ENCODE measurements at places on chromosomes 1 and 21.

- DNase-seq = no peak
- H3K4me1 ChIP-seq = no peaks in the 10 kb centered on the region
Measured at GRCh38 chr1:54705153-54705552, 10.5 kb upstream of the TTC4 start.

DNA sequence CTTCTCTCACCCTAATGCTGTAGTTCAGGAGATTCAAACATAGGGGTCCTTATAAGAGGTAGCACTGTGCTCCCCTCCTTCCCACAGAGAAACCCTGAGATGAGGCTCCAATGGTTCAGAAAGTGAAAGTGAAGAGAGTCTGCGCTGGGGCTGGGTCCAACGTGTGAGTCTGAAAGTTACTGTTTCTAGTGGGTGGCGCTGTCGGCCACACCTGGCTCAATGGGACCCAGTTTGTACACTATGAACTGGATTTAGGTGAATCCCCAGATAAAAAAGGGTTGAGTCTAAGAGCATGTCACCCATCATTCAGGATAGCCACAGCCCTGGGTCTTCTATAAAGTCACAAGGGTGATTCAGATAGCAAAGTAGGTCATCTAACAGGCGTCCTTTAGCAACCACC, 2.8 kb downstream of the SMCP start:
- no peaks in the 10 kb centered on the region for H3K4me1 ChIP-seq
- no peak for DNase-seq
- H3K36me3 ChIP-seq = no peaks in the 10 kb centered on the region
- H3K4me3 ChIP-seq = no peak overlapping the region

DNA sequence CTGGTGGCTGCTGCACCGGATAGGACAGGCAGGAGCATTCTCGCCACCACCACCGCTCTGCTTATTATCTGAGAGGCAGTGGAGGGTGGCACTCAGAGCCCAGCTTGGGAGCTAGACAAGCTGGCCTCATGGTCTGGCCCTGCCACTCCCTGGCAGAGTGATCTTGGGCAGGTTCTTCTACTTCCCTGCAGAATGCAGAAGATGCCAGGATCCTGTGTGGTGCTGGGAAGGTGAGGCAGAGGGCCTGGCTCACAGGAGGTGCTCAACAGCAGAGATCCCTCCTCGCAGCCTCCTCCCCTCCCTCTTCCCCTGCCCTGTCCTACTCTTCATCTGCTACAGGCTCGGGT, 60.4 kb downstream of the ARHGEF10L start:
- no peaks in the 10 kb centered on the region for H3K27me3 ChIP-seq
- DNase-seq = no peak
- H3K4me3 ChIP-seq = no peak overlapping the region
- H3K4me1 ChIP-seq = no peaks in the 10 kb centered on the region

DNA sequence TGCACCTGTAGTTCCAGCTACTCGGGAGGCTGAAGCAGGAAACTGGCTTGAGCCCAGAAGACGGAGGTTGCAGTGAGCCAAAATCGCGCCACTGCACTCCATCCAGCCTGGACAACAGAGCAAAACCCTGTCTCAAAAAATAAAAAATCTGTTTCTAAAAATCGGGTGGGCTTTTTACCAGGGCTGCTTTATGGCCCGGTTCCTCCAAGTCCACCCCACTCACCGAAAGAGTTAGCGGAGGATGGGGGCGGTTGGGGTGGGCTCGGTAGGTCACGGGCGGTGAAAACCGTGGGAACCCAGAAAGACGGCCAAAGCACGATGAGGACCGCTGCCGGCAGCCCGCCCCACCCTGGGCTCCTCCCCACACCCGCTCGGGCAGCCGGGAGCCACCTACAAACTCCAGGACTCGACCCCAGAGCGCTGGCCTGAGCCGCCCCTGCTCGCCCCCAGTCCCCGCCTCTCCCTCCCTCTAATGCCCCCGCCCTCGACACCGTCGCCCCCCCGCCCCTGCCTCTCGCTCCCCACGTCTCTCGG, 846 bp upstream of the PER3 start:
- no peak for DNase-seq
- peak overlapping the region; percentile 69 for H3K4me3 ChIP-seq
- no peaks in the 10 kb centered on the region for H3K4me1 ChIP-seq

DNA sequence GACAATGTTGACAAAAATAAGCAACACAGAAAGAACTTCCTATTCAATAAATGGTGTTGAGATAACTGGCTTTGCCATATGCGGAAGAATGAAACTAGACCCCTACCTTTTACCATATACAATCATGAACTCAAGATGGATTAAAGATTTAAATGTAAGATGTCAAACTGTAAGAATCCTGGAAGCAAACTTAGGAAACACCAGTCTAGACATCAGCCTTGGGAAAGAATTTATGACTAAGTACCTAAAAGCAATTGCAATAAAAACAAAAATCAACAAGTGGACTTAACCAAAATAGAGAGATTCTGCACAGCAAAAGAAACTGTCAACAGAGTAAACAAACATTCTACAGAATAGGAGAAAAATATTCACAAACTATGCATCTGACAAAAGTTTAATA, 16.1 kb upstream of the CLDN8 start:
- no peak overlapping the region for H3K4me3 ChIP-seq
- H3K27ac ChIP-seq = no peak overlapping the region
- H3K4me1 ChIP-seq = no peaks in the 10 kb centered on the region
- H3K36me3 ChIP-seq = no peaks in the 10 kb centered on the region
- no peaks in the 10 kb centered on the region for H3K27me3 ChIP-seq

DNA sequence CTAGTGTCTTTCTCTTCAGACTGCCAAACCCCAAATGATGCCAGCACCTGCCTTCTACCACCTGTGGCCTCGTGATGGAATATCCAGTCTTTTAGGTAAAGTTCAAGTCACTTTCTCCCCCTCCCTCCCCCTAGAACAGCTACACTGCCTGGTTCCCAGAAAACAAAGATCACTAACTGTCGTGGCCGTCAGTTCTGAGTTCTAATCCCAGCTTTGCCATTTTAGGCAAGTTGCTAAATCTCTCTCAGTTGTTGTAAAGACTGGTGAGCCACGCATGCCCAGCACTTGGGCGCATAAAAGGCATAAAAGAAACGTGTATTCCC, 648 bp upstream of the TRAPPC3 start:
- H3K4me3 ChIP-seq = peak overlapping the region; percentile 23
- H3K27ac ChIP-seq = no peak overlapping the region
- no peaks in the 10 kb centered on the region for H3K27me3 ChIP-seq
- DNase-seq = no peak
- H3K36me3 ChIP-seq = no peaks in the 10 kb centered on the region

DNA sequence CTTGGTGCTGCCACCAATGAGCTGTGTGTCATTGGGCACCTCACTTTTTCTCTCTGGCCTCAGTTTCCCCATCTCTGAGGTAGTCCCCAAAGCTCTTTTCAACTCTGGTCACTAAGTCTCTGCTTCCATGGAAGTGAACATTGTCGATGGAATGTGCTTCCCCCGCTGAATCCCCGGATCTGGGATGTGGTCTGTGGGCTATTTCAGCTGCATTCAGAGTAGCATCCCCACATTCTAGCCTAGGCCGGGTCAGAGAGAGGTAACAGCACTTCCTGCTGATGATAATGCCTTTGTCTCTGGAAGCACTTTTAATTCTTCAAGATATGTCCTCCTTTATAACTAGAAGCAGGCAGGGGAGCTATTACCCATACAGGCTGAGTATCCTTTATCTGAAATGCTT, 29.8 kb downstream of the RASSF5 start:
- no peak for DNase-seq
- H3K27ac ChIP-seq = no peak overlapping the region
- no peak overlapping the region for H3K4me3 ChIP-seq
- H3K27me3 ChIP-seq = no peaks in the 10 kb centered on the region
- H3K36me3 ChIP-seq = no peaks in the 10 kb centered on the region

GRCh38 chr1:165328136-165328535, 28.4 kb downstream of the LMX1A start:
- H3K4me1 ChIP-seq = peaks cover 10% of the 10 kb centered on the region
- no peak overlapping the region for H3K27ac ChIP-seq
- DNase-seq = no peak
- no peaks in the 10 kb centered on the region for H3K36me3 ChIP-seq
- no peak overlapping the region for H3K4me3 ChIP-seq

- H3K4me3 ChIP-seq = peak overlapping the region; percentile 86
- peaks cover 1% of the 10 kb centered on the region for H3K4me1 ChIP-seq
Measured at GRCh38 chr1:10033359-10033845, 644 bp downstream of the UBE4B start.

DNA sequence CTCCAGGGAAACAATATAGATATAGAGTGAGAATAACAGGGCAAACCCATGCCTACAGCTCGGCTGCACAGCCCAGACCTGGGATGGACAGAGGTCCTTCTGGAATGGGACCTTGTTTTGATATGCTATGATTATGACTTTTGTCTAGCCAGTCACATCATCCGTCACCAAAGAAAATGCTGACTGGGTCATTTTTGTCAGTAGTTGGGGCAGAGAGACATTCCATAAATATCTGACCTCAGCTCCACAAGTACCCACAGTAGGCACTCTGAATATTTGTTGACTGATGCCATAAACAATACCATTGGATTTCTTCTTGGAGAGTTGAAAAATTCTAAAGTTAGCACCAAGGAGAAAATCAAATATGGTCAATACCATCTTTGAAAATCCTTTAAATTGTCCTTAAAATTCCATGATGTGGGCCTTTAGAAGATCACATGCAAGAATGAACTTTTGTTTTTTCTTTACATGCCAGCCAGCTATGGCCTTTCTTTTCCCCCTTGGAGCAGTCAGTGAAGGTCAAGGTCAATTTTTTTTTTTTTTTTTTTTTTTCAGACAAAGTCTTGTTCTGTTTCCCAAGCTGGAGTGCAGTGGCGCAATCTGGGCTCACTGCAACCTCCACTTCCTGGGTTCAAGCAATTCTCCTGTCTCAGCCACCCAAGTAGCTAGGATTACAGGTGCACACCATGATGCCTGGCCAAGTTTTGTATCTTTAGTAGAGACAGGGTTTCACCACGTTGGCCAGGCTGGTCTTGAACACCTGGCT, 7.3 kb downstream of the TMCO4 start:
- H3K4me1 ChIP-seq = no peaks in the 10 kb centered on the region
- no peaks in the 10 kb centered on the region for H3K36me3 ChIP-seq
- no peaks in the 10 kb centered on the region for H3K27me3 ChIP-seq
- DNase-seq = no peak
- H3K27ac ChIP-seq = no peak overlapping the region
- no peak overlapping the region for H3K4me3 ChIP-seq

GRCh38 chr1:162916407-162916806, 55.4 kb upstream of the CCDC190 start:
- no peaks in the 10 kb centered on the region for H3K36me3 ChIP-seq
- H3K27ac ChIP-seq = no peak overlapping the region
- DNase-seq = no peak
- H3K4me3 ChIP-seq = no peak overlapping the region
- H3K4me1 ChIP-seq = no peaks in the 10 kb centered on the region
- no peaks in the 10 kb centered on the region for H3K27me3 ChIP-seq

GRCh38 chr1:42128499-42128898, 24.7 kb upstream of the GUCA2B start:
- H3K4me1 ChIP-seq = peaks cover 3% of the 10 kb centered on the region
- no peak for DNase-seq
- H3K36me3 ChIP-seq = no peaks in the 10 kb centered on the region
- H3K27ac ChIP-seq = no peak overlapping the region

GRCh38 chr1:52792036-52792435, 50.5 kb upstream of the ZYG11A start:
- H3K27me3 ChIP-seq = no peaks in the 10 kb centered on the region
- no peaks in the 10 kb centered on the region for H3K4me1 ChIP-seq
- H3K4me3 ChIP-seq = no peak overlapping the region
- no peak overlapping the region for H3K27ac ChIP-seq
- H3K36me3 ChIP-seq = peaks cover 59% of the 10 kb centered on the region

DNA sequence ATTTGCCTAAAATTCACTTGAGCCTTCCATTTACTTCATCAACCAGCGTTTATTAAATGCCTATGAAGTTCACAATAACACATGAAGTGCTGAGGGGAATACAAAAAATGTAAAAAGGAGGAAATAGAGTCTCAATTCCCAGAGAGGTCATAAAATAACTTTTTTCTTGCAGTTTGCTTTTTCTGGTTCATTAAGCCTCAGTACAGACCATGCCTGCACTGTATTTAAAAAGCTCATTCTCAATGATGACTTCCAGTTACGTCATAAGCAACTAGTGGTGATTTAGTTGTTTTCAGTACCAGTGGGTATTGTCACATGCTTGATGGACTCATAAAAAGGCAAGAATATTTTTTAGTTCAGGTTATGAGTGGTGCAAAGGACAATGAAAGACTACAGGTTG, 160.1 kb upstream of the UBE2U start:
- H3K27ac ChIP-seq = no peak overlapping the region
- H3K36me3 ChIP-seq = no peaks in the 10 kb centered on the region
- H3K4me3 ChIP-seq = no peak overlapping the region
- no peak for DNase-seq
- H3K4me1 ChIP-seq = peaks cover 23% of the 10 kb centered on the region

DNA sequence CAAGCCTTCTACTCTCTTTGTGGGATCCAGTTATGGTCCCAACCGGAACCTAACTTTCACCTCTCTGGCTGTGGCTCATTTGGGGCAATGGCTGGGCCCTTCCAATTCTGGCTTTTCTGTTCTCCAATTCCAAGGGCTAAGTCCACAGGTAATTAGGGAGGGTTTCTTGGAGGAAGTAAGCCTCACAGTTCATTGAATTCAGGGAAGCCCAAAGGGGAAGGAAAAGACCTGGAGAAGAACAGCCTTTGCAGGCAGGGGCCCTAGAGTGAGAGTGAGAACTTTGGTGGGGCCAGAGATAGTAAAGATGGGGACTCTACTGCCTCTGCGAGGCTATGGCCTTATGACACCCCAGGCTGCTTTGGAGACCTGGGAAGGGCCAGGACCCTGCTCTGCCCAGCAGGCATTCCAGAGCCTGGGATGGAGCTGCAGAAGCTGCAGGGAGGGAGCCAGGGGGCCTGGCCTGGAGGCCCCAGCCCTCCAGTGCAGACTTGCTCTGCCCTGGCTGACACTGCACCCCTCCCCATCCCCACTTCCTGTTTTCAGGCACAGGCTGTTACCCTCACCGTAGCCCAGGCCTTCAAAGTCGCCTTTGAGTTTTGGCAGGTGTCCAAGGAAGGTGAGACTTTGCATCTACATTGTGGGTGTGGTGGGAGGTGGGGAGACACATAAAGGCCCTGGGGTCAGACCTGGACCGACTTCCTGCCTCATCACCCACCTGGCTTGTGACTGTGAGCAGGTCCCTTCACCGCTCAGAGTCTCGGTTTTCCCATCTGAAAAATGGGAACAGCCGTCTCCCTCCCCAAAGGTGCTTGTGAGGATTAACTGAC, 18.9 kb downstream of the LDLRAP1 start:
- H3K4me3 ChIP-seq = no peak overlapping the region
- no peak for DNase-seq
- H3K36me3 ChIP-seq = no peaks in the 10 kb centered on the region

DNA sequence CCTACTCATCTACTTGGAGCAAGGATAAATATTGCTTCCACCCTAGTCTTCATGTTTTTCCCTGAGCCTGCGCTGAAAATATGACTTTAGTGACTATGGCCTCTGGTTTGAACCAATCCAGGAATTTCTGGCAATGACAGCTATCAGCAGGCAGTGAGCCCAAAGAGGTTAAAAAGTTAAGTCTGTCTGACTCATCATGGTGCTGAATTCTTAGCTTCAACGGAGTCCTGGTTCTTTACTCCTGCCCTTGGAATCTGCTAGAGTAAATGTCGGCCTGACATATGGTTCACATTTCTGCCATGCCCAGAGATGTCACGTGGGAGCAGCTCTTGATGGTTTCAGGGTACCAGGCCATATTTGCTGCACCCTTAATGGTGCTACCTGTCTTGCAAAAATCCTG, 351.6 kb upstream of the PLXNA2 start:
- no peak overlapping the region for H3K27ac ChIP-seq
- no peaks in the 10 kb centered on the region for H3K36me3 ChIP-seq
